Stimulated activated CD8-positive, alpha-beta memory T cell treated with anti-CD3 and anti-CD28 coated beads, Interleukin-4, amount 100 ng/mL, for 1 hour (primary cell): ENCODE measurements at places on chromosomes 6 and 20.
A peak's percentile ranks its signal among the peaks of the same experiment; 100 is the strongest.

DNA sequence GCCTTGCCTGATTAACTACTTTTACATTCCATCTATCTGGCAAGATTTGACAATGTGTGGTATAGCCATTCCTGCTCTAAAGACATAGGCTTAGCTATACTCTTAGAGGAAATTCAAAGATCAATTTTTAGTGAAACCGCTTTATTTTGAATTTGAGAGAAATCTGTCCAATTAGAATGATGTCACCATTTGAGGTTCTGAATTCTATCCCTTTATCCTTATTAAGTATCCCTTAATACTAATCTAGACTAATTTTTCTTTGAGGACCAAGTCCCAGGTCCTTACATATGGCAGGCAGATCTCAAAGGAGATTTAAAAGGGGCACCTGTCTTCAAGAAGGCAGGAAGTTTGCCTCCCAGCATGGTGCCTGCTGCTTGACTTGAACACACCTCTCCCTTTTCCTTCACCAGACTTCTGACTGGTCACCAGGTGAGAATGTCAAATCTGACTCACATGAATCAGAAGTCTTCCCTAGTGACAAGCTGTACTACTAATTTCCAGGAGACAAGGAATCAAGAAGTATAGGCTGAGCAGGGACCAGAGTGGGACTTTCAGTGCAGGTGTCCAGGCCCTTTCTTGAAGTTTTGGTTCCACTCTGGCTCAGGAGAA lies 15.0 kb upstream of the MRAP2 start:
- no peak for DNase-seq

DNA sequence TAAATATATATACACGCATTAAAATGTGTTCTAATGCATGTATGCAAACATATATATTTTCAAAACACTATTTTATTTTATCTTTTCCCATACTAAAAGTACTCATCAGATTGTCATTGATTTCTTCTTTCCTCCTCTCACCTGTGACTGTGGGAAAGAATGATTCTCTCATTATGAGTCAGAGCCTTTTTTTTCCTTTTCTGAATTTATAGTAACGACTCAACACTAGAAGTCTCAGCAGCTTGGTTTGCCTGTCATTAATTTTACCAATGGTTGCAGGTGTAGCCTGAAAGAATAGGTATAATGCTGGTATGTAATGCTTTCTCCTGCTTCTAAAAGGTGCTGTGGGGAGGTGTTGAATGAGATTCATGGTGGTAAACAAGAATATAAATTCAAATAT lies 328.7 kb downstream of the UTRN start:
- no peak for DNase-seq

DNA sequence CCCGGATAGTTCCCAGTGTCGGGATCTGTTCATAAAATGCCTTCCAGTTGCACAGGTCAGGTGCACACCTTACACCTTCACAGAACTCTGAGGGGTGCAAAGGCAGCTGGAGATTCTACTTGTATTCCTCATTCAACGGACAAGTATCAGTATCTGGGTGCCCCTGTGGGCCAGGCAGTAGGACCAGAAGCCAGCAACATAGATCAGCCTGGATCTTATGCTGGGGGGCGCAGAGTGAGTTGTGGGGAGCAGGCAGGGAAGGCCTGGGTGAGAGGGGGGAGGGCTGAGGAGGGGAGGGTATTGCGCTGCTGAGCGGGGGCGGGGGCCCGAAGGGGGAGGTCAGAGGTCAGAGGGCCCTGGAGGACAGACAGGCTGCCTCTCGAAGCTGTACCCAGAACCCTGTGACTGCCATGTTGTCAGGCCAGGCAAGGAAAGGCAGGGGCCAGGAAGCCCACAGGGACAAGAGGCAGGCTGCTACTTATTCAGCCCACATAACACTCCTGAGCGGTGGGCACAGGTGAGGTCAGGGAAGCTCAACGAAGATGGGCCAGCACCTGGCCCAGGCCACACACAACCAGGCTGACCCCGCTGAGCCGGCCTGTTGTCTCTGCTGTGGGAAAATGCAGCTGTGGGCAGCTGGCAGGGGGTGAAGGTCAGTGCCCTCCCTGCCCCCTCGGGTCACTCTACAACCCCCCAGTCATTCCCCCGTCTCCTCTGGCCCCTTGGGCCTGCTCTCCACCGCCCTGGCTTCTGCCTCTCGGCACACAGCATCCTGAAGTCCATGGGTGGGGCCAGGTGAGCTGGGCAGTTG lies 1.1 kb downstream of the OPRL1 start:
- DNase-seq: no peak

DNA sequence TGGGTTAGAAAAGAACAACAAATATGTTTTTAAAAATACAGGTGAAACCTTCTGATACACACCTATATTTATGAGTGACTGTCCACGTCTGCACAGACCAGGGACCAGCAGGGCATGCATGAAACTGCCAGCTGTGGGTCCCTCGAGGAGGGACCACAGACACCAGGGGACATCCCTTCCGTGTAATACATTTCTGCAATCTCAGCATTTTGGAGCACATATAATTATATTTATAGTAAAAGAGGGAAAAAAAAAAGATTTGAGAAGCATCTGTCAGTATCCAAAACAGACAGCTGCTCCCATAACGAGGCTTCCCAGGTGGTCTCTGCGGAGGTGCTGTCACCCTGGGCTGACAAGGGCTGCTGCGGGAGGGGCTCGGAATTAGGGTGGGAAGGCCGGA lies 40.2 kb downstream of the PMEPA1 start:
- no peak for DNase-seq

- peak; percentile 41 for DNase-seq
Measured at GRCh38 chr6:156776840-156777576, at the start of gene ARID1B. Gene ARID1B (plus strand): TSS chr6:156777378. CDS start chr6:156777681, 303 bp downstream.

DNA sequence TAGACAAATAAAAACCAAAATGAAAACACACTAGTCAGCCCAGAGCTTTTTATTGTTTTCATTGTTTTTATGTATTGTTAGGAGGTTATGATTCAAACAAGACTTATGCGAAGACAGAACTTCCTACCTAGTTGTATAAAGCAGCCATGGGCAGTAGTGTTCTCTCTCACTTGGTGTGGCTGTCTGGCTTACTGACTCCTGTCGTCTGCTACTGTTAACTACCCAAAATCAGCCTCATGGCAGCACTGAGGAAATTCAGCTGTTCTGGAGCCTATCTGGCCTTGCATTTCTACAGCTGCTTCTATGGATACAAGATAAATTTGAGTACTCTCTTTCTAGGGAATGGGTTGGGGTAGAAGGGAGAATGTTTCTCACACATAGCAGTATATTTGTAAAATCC lies 20.4 kb downstream of the VTA1 start:
- no peak for DNase-seq

- DNase-seq: no peak
Measured at GRCh38 chr6:121499666-121500065, 64.2 kb downstream of the GJA1 start.

- no peak for DNase-seq
Measured at GRCh38 chr20:32930701-32931100, 72.0 kb downstream of the EFCAB8 start.

DNA sequence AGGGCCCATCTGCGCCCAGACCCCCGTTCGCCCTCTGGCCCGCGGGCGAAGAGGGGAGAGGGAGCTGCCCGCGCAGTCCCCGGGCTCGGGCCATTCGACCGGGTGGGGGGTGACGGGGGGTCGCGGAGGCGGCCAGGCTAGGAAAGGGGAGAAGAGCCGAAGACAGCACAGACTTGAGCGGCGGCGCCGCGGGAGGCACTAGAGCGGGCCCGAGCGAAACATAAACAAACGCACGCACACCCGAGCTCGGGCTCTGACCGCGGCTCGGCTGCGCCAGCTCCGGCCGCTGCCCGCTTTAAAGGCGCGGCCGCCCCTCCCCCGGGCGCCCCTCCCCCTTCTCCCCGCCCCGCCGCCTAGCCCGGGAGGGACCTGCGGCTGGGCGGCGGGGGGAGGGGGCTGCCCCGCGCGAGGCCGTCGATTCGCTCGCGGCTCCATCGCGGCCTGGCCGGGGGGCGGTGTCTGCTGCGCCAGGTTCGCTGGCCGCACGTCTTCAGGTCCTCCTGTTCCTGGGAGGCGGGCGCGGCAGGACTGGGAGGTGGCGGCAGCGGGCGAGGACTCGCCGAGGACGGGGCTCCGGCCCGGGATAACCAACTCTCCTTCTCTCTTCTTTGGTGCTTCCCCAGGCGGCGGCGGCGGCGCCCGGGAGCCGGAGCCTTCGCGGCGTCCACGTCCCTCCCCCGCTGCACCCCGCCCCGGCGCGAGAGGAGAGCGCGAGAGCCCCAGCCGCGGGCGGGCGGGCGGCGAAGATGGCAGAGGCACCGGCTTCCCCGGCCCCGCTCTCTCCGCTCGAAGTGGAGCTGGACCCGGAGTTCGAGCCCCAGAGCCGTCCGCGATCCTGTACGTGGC lies at the start of gene FOXO3:
FOXO3 (plus strand) TSS at position 455 of the 846 bp plus-strand sequence; CDS start at position 747, 292 bp downstream.
- peak; percentile 43 for DNase-seq

DNA sequence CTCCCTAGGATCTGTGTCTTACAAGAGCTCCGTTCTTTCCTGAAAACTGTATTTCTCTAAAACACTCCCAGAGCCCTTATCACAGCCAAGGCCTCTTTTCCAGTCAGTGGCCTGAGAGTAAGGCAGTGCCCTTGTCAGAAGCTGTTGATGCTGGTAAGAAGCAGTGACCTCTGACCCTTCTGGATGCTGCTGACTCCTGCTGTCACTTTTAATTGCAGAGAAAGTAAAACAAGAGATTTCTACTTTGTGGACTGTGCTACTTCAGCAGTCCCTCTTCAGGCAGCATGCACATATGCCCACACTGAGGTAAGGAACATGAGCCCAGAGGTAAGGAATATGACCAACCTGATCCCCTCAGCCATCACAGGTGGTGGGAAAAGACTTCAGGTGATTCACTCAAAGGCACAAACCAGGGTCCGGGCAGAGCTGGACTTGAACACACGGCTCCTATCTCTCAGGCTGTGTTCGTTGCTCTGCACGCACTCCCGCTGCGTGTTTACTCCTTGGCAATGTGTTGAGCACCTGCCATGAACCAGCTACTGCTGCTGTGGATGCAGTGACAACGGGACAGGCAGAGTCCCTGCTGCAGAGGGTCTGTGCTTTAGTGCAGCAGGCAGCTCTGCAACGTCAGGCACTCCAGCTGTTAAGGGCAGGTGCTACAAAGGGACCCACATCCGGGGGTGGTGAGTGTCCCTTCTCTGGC lies 201.9 kb upstream of the CST7 start:
- no peak for DNase-seq

DNA sequence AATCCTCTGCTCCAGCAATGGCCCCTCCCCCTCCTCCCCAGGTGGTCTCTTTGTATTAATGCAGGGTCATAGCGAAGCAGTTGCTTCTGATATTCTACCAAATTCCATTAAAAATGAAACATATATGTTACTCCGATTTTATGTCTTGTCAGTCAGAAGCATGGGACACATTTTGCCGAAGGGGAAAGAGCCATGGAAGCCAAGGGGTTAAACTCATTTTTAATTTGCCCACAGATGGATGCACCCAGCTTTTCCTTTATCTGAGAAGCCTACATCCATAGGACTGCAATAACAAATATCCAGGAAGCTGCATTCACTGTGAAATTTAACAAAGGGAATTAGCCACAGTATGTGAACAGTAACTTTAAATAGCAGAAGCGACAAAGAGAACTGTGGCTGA lies 688.2 kb downstream of the QKI start:
- DNase-seq: no peak

DNA sequence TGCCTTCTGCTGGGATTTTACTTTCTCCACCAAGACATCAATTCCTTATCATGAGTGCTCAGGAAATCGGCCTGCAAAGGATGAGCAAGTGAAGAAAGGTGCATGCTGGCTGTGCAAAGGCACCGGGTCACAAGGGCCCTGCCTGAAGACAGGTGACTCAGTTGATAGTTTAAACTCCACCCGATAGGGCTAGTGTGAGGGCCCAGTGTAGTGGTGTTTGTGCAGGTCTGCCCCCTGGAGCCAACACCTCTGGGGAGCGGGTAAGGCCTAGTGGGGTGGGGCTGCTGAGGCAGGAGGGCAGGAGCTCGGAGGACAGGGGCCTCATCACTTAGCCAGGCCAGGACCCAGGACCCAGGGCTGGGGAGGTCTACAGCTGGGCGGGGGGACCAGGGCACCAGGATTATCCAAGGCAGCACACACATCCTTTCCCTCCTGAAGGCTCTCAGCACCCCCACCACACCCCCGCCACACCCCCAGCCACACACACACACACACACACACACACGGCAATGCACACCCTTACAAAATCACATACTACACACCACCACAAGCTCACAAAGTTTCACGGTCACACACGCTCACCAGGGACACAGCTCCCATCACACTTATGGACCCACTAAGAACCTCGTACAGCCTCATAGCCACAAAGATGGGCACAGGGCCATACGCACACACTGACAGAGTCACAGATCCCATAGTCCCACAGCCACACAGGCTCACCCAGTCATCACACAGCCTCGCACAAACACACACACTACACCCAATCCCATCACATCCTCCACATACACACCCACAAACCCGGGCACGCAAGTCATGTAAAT lies 75.4 kb downstream of the GRM4 start:
- DNase-seq: no peak

DNA sequence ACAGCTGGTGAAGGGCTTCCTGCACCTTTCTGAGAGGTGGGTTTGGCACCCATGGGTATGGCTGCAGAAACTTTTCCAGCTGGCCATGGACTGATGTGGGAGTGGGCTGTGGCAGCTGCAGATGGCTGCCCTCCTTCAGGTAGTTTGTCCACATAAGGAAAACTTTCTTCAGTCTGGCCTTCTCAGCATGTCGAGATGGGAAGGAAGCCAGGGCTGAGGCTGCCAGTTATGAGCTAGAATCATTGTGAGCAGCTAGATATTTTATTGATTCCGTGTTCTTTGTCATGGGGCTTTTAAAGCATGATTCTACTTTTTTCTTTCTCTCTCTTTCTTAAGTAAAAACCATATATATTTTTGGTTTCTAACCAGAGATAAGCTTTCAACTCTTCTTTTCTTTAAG lies 16.6 kb downstream of the NKX2-4 start:
- DNase-seq: no peak

DNA sequence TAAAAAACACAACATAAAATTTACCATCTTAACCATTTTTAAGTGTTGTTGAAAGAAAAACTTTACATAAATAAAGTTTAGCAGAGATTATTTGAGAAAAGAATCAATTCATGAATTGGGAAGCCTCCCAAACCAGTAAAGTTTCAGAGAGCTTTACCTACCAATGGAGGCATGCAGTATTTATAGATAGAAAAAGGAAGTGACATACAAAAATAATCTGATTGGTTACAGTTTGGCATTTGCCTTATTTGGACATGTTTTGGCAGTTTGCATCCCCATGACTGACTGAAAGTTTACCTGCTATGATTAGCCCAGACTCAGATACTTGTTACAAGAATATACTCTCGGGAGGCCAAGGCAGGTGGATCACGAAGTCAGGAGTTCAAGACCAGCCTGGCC lies 3.7 kb upstream of the CMTR1 start:
- DNase-seq: no peak
